ENCODE measurements at places on chromosomes 16 and 17. TPM values are rescaled to one million over a fixed set of nuclear protein-coding genes. Genes with fewer than 3 reads are reported as not detected.
A peak's percentile ranks its signal among the peaks of the same experiment; 100 is the strongest.

Gene CASKIN1
- 15.5 TPM for total RNA-seq

Gene IGSF6
- total RNA-seq, result not detected

Gene MYO15A
- total RNA-seq, result 2.5 TPM

Gene PALB2
- total RNA-seq, result 8.3 TPM

Gene MRPL12
- total RNA-seq, result 45.0 TPM

Gene STX8
- total RNA-seq, result 46.9 TPM

Gene TIMP2
- total RNA-seq, result 25.8 TPM

Gene STH
- not detected for total RNA-seq

DNA sequence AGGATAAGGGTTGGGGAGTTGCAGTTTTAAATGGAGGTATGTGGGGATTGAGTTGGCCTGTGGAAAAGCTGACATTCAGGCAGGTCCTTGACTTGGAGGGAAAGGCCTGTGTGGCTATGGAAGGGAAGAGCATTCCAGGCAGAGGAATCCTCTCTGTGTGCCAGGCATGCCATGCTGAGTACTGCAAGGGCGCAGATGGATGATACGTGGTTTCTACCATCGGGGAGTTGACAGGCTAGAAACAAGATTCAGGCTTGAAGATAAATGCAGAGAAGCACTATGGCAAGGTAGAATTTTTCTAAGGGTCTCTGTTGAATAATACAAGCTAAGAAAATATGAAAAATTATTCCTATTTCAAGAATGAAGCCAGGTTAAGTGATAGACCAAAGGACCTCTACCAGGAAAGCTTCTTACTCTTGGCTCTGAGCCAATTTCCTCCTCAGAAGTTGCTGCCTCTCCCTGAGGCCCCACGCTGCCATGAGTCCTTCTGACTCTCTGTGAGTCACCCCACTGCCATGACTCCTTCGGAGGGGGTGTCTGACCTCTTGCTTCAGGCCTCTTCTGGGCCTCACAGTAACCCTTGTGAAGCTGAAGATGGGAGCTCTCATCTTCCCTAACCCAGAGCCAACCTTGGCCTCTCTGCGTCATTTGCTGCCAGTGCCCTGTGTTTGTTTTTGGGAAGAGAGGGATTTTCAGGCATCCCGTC lies 75.8 kb downstream of the WNT3 start:
- DNase-seq, result peak; percentile 83

DNA sequence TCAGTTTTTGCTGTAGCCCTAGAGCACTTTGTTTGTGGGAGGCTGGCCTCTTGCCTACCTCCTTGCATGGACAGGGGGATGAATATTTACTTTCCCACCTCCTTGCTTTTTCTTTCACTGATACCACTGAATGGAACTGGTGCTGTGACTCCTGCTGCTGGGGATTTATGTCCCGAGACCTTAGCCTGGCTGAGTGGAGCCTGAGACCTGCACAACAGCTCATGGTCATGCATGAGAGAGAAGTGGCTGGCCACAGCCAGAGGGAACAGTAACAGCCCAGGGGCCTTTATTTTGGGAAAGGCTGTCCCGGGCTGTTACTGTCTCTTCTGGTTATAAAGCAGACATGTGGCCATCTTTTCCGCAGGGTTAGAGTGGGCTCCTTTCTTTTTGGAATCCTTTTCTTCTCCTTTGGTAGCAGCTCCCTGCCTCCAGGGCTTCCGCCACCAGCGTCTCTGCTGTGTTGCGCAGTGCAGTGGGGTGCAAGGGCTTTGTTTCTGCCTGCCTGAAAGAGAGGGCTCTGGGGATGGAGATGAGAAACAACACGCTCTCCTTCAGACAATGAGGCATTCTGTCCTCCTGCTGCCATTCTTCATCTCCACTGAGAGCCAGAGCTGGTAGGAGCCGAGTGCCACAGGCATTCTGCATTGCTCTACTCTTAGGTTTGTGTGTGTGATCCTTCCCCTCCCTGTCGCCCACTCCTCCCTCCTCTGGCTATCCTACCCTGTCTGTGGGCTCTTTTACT lies 14.5 kb downstream of the SNX11 start:
- no peak for DNase-seq

GRCh38 chr16:52773026-52773425 lies 226.1 kb upstream of the TOX3 start:
- no peak for DNase-seq

GRCh38 chr17:79174905-79175856 lies 100.6 kb downstream of the ENGASE start:
- DNase-seq, result no peak

- DNase-seq, result no peak
Measured at GRCh38 chr16:15677447-15677846, 27.4 kb downstream of the NDE1 start.

GRCh38 chr16:73056448-73056847 lies 8.5 kb upstream of the ZFHX3 start:
- peak; percentile 32 for DNase-seq

GRCh38 chr16:86791287-86792035 lies 213.1 kb downstream of the FOXL1 start:
- DNase-seq, result no peak

GRCh38 chr17:45868276-45868675 lies 23.6 kb downstream of the SPPL2C start:
- DNase-seq, result no peak

DNA sequence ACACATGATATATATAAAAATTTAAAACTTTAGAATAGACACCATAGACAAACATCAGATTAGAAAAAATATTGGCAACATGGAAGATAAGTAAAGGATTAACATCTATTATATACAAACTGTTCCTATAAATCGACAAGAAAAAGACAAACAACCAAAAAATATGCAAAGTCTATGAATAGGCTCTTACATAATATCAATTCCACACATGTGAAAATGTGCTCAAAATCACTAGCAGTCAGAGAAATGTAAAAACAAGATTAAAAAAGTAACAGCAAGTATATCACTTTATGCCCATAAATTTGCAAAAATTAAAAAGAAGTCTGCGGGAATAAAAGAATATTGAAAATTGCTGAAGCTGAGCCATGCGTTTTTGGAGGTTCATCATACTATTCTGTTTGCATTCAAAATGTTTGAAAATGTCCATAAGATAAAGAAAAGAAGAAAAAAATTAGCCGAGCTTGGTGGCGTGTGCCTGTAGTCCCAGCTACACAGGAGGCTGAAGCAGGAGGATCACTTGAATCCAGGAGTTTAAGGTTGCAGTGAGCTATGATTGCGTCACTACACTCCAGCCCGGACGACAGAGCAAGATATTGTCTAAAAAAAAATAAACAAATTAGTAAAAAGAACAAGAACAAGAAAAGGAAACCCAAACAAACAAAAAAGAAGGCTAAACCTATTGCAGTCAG lies 11.2 kb upstream of the ERN2 start:
- no peak for DNase-seq

GRCh38 chr16:53370827-53371226 lies 63.4 kb upstream of the RBL2 start:
- DNase-seq, result no peak

GRCh38 chr17:12127667-12128066 lies 107.0 kb downstream of the MAP2K4 start:
- no peak for DNase-seq

DNA sequence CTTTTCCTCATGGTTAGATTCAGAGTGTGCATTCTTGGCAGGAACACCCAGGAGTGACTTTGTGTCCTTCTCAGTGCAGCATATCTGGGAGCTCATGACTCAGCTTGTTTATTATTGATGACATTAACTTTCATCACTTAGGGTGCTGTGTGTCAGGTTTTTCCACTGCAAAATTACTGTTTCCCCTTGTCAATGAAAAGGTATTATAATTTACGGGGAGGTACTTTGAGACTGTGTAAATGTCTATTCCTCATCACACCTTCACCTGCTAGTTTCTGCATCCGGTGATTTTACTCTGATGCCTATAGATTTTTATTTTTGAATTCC lies 50.5 kb downstream of the WWP2 start:
- peak; percentile 3 for DNase-seq

DNA sequence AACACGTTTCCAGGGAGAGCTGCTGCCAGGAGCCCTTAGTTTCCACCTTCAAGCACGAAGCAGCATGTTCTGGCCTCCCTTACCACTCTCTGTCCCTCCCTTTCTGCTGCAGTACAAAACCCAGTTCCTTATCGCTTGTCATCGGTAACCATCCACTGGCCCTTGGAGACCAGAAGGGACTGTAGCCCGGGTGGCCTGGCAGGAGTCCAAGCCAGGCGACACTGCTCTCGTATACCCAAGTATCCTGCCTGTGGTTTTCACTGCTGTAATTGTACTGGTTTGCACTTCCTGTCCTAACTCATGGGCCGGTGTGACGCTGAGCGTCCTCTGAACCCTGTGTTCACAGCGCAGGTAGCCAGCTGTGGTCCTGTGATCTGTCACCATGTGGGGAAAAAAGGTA lies 81.1 kb downstream of the MAF start:
- peak; percentile 22 for DNase-seq

DNA sequence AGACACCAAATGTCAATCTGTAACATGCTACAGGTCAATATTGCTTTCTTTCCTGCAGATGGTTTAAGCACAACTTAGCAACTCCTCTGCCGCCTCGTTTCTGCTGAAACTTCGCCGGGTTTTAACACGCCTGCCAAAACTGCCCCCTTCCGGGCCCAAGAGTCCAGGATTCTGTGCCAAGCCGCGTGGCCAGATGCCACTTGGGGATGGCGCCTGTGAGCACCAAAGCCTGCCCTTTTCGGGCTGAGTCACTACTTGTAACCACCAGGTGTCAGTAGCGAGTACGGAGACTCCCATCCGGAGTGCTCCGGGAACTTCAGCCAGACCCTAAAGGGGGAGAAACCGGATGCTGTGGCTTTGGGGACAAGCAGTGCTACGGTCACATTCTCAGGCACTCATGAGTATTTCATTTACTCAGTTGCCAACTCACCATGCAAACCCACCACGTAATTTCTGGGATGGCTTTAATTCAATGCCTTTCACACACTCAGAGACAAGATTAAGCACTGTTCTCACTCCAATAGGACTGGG lies 7.8 kb downstream of the PMP22 start:
- peak; percentile 74 for DNase-seq

DNA sequence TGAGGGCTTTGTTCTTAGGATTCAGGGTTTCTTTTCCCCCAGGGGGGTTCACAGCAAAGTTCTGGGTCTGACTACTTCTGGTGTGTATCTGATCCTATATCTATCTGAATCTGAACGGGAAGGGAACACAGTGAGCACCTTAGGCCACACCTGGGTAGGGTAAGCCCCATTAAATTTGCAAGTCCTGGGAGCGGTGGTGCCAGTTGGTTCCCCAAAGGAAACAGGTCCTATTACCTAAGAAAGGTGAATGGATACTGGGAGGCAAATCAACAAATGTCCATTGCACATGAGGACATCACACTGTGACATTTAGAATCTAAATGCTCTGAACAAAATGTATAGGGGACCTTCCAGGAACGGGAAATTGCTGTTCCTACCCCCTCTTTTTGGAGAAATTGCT lies 54.6 kb downstream of the BMERB1 start:
- DNase-seq, result no peak

DNA sequence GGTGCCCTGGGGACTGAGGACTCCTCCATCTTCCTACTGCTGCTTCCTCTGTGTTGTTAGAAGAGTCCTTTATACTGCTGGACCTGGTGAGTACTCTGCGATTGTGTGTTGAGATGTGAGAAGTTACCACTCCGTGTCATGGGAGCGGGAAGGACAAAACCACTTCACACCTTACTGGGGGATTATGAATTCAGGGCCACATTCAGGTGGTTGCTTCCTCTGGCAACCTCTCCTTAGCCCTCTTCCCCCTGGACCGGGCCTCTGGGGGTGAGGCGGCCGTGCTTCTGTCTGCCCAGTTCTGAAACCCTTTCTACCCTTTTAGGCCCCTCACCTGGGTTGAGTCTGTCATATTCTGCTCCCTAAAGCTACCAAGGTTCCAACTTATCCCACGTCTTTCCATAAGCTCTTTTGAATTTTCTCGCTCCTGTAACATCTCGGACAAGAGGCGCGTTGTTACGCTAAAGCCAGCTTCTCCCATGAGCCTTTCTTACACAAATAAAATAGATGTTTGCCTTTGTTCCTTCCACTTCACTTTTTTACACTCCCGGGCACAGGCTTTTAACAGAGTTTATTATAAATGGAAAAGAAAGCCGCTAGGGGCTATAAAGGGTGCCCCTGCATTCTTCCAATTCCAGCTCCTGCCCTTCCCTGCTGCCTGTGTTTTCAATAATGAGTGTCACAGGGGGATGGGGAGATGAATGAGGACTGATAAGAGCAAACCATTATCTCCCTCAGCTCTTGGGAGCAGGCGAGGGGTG lies 20.7 kb upstream of the CDH13 start:
- no peak for DNase-seq

- no peak for DNase-seq
Measured at GRCh38 chr17:1110541-1110861, 69.3 kb downstream of the ABR start.

DNA sequence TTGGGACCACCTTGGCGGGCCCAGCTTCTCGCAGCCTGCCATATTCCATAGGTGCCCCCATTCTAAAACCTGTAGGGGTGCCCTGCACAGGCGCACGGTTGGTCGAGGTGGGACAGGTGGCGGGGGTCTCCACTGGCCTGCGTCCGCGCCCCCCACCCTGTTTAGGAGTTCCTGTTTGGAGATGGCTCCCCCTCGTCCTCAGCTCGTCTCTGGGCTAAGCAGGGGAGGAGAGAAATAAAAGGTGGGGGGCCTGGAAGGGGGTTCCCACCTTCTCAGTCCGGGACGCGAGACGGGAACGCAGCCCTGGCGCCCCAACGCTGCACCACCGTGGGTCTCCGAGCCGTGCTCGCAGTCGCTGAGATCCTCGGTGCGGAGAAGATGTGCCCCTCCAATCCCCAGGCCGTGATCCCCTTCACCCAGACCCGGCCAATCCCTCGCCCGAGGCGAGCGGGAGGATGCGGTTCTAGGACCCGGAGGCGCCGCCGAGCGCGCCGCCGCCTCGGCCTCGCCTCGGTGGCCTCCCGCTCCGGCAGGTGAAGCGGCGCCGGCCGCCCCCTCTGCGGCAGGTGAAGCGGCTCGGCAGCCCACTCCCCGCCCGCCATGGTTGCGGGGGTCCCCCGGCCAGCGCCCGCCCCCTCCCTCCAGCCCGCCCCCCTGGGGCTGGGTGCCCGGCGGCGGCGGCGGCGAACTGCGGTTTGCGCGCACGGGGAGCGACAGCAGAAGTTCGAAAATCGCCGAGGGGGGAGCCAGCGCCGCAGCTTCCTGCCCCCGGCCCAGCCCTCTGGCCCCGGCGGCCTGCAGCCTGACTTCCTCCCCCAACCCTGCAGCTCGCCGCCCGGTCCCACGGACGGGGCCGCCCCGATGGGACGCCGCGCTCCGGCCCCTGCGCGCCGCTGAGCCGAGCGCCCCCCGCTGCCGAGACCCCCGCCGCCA lies at the start of gene FMNL1:
FMNL1 (plus strand) TSS at position 805 of the 933 bp plus-strand sequence. CDS start 240 bp downstream, outside the sequence.
- no peak for DNase-seq
